ENCODE measurements at places on chromosomes 4 and X.

DNA sequence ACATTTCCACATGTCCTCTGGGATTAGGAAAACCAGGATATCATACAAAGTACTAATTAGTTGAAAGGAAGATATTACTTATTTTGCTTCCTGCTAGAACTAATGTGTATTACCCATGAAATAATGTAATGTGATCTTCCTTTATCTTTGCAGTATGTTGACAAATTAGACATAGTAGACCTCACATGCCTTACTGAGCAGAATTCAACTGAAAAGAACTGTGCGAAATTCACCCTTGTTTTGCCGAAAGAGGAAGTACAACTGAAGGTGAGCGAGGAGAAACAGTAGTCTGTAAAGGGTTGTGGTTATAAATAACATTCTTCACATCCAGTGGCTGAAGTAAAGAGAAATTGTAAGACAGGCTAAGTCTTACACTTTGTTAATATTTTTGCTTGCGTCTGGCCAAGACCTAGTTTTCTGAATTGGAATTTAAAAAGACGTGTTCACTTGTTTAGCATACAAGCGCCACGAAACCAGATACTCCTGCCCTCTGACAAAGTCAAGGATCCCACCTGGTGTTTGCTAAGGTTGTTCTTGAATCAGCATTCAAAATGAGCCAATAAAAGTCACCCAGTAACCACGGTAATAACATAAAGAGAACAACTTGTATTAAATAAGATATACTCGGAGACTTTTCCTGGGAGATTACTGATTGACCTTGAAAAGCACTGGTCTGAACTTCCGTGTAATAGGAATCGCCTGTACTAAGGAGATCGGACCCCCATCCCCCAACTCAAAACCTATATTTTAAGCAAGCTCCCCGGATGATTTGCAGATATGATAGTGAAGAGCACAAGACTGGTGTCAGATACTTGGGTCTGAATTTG lies 16.9 kb downstream of the STAP1 start:
- DNase-seq: peak; percentile 71

DNA sequence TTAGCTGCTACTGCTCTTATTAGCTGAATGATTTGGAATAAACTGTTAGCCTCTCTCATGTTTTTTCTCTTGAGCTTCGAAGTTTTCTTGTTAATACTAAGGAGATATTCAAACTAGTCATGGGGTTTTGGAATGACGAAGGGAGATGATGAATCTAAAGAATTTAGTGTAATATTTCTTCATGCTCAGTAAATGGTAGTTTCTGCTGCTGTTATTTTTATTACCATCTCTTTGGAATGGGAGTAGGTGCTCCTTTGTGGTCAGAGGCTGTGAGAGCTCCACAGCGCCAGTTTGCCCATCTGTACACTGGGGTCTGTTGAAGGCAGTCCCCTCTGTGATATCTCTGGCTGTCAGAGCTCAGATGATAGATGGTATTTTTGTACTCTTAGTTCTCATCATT lies 33.7 kb downstream of the HTT start:
- no peak for DNase-seq

DNA sequence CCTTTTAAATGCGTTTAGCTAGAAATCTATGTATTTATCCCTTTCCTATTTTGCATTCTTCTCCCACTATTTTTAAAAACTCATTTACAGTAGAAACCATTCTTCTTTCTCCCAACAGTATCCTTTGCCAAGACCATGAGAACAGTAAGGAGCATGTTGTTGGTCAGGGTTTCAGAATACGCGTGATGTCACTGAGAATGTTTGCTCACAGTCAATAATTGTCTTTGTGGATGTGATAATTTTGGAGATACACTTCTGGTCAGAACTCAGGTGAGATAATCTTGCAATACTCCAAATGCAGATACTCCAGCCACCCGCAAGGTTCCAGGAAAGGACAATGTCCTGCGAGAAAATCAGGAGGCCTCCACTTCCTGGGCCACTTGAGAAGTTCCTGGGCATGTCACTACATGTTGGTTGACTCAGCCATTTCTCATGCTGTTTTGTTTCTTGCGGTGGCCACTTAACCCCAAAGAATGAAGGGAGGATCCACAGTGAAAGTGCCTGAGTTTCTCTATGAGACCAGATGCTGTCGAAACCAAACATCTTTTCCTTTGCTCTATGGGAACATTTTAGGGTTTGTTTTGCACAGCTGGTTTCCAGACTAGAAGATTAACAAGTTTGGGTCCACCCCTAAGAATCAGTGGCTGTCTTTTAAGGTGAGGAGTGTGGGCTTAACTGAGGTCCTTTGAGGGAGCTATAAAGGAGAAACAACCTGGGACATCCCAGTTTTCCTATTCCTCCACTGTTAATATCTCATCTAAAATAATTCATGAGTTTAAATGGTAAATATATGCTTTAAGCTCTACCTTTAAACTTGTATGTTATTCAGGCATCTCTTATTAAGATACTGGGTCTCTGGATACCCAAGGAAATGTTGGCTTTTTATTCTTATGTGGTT lies 116.0 kb downstream of the SOWAHB start:
- DNase-seq: peak; percentile 9

DNA sequence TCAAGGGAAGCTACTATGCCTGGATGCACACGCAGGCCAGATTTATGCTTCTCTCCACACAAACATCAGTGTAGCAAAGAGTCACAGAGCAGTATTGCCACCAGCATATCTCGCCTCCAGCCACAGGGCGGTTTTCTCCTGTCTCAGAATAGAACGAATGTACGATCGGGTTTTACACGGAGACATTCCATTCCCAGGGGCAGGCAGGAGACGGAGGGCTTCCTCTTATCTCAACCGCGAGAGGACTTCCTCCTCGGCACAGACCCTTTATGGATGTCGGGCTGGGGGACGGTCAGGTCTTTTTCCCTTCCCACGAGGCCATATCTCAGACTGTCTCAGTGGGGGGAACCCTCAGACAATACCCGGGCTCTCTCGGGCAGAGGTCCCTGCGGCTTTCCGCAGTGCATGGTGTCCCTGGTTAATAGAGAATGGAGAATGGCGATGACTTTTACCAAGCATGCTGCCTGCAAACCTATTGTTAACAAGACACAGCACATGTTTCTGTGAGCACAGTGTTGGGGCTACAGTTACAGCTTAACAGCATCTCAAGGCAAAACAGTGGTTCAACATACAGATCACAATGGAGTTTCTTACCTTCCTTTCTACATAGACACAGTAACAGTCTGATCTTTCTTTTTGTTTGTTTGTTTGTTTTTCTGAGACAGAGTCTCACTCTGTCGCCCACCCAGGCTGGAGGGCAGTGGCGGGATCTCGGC lies 24.1 kb downstream of the CSF2RA start:
- peak; percentile 82 for DNase-seq

DNA sequence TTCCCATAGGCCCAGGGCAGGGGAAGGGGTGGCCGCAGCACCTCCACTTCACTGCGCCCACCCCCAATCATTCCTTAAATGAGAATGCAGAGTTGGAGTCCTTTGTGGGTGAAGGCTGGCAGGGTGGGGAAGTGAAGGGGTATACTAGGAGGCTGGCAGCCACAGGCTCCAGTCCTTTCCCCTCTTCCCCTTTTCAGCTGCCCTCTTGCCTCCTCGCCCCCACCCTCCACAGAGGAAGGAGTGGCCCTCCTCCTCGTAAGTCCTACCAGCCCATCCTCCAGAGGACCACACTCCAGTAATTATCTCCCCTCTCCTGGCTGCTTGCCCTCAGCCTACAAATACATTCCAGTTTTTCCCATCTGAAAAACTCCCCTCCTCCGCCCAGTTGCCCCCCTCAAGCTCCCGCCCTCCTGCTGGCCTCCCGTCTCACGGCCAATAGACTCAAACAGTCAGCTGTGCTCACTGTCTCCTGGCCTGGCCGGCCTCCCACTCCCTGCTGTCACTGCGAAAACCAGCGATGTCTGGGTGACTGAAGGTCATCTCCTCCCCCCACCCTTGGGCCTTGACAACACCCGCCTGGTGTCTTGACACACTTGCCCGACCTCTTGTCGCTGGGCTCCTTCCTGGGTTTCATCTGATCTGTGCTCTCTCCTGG lies 38.8 kb downstream of the EFNB1 start:
- DNase-seq: peak; percentile 6

DNA sequence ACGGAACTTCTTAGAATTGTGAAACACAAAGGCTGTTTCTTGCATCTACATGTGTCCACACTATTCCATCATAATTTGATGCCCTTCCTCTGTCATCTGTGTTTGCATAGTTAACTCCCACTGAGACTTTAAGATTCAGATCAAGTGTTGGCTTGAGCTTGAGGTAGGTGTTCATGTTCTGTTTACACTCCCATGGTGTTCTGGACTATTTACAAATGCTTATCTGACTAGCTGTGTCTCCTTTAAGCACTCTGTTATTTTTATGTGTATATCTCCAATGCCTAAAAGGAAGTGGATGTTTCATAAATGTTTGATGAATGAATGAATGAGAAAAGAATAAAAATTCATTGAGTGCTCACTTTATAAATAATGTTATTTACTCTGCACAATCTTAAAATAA lies 622.7 kb downstream of the RAB28 start:
- no peak for DNase-seq

DNA sequence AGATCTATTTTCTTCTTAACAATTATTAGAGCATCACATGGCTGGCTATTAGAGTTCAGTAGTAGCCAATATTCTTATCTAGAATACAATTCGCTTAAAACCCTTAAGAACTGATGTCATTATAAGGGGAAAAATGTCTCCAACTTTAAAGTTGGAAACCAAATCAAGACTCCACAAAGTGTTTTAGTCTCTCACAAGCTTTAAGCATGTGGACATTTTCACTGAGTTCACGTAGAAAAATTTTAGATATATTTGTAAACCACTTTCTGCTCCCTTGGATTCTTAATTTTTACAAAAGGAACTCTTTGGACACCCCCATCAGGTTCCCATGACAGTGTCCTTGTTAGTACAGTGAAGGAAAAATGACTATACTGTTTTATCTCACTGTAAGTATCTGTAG lies 123.9 kb upstream of the NAP1L5 start:
- DNase-seq: no peak

All from NB4 (cell line).